CD4-positive, alpha-beta memory T cell (primary cell): ENCODE measurements at places on chromosomes 16 and 17.

- DNase-seq: no peak
These were observed 22.2 kb upstream of the NFATC3 start for GRCh38 chr16:68062910-68063393.

- peak; percentile 26 for DNase-seq
These were observed 646 bp downstream of the KIF22 start for GRCh38 chr16:29790949-29791844.

DNA sequence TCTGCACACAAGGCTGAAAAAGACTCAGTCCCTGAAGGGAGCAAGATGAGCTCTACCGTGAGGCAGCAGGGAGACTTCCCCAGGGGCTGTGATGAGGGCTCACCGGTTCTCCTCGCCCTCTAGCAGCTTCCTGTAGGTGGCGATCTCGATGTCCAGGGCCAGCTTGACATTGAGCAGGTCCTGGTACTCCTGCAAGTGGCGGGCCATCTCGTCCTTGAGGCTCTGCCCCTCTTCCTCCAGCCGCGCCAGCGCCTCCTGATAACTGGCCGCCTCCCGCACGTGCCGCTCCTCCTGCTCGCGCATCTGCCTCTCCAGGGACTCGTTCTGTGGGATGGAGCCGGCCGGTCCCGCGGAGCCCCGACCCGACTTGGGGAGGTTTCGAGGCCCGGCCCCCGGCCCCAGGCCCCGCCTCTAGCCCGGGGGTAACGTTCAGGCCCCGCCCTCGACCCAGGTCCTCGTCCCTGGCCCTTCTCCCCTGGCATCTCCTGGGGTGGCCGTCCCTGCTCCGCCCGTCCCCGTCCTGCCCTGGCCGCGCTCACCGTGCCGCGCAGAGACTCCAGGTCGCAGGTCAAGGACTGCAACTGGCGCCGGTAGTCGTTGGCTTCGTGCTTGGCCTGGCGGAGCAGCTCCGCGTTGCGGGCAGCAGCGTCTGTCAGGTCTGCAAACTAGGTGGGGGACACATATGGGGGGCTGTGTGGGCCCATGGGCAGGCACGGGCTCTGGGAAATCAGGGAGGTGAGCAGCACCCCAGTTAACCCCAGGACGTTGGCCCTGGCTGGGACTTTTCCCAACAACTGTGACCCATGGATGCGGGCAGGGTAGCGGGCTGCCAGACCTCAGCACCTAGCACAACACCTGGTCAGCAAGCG is 3.9 kb downstream of the GFAP start:
- DNase-seq: peak; percentile 43

DNA sequence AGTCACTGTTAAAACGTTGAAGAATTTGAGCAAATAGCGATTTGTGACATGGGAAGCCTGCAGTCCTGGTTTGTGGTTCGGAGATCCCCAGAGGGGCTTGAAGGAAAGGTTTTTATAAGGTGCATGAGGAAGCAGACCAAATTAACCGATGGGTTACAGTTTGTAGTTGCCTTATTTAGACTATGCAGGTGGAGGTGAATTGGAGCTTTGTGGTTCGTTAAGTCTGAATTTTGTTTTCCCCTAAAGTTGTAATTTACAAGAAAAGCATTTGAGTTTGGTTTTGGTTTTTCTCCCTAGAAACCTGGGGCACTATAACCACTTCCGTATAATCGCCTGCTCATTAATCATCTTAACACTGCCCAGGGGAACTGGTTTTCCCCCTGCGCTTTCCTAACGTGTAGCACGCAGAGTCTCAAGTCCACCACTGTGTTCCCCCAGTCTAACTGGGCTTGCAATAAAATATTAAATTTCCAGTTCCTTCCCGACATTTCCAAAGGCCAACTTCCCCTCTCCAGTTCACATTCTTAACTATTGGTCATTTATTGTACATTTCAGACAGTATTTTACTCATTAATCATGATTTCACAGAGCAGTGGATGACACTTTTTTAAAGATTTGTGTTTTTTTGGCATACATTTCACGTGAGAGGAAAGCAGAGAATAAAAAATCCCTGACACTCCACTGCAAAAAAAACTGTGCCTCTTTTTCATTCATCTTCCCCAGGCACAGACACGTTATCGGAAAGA is 932 bp downstream of the ZNF267 start:
- DNase-seq: peak; percentile 19

DNA sequence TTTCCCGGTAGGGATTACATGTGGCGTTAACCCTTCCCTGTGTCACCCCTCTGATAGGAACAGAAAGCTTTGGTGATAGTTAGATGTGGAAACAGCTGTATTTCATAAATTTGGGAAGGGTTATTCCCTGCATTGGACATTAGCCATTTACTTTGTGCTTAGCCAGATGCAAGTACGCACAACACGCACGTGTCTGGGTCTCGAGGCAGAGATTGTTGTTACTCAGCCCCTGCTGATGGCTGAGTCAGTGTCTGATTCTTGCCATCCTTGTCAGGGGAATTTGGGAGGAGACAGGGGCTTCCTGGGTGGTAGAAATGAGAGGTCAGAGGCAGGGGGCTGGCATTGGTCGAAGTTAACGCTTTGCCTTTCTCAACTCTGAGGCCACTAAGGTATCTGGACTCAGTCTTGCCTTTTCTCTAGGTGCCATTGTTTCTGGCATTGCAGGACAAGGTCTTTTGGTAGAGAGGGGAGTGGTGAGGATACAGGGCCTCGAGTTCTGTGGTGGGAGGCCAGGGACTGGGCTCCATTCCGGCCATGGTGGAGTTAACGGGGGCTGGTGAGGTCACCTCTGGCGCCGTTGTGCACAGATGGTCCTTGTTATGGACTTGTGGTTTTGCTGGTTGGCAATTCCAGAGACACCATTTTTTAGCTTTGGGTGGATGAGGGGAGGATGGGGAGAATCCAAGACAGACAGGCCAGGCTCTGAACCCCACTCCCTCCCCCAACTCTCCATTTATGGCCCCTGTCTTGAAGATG is 8.2 kb downstream of the MMP2 start:
- no peak for DNase-seq

DNA sequence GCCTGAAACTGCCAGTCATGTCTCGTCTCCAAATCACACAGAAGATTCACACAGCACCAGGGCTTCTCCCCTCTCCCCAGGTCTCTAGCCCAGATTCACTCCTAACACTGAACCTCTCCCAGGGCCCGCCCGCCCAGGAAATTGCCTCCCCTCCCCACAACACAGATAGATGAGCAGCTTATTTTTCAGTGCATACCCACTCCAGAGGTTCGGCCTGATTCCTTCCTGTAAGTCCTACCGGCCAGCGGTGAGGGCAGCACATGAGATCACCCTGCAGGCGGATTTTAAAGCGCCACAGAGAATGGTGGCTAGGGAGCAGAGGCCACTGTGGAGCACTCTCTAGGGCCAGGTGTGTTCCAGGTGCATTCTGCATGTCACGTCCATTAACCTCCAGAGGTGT is 301.8 kb downstream of the IRF8 start:
- no peak for DNase-seq

DNA sequence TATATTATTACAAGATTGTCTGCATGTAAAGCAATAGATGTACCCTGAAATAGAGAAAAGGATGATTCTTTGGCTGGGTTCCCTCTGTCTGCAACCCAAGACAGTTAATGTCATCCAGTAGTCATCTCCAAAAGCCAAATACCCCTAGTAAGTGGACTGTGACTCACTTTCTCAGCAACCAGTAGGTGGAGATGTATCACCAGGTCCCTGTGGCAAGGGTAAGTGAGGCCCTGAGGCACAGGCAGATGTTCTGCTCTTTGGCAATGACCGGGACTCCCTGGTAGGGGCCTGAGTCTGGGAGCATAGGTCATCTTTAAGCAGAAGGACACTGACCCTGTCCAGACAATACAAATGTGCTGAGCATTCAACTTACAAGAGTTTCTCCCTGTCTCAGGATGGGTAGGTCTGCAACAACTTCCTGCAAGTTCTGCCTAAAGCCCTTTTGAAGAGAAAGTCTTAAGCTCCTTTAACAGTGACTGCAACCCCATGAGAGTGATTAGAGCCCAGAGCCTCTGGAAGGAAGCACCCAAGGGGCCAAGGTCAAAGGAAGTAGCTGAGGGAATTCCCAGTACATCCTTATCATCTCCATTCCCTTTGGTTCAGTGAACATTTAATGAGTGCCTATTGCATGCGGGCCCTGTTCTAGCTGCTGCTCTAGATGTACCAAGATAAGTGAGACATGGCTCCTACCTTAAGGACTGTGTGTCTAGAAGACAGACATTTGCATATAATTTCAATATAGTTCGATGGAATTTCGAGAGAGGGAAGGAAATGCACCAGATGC is 31.9 kb downstream of the PMP22 start:
- no peak for DNase-seq

DNA sequence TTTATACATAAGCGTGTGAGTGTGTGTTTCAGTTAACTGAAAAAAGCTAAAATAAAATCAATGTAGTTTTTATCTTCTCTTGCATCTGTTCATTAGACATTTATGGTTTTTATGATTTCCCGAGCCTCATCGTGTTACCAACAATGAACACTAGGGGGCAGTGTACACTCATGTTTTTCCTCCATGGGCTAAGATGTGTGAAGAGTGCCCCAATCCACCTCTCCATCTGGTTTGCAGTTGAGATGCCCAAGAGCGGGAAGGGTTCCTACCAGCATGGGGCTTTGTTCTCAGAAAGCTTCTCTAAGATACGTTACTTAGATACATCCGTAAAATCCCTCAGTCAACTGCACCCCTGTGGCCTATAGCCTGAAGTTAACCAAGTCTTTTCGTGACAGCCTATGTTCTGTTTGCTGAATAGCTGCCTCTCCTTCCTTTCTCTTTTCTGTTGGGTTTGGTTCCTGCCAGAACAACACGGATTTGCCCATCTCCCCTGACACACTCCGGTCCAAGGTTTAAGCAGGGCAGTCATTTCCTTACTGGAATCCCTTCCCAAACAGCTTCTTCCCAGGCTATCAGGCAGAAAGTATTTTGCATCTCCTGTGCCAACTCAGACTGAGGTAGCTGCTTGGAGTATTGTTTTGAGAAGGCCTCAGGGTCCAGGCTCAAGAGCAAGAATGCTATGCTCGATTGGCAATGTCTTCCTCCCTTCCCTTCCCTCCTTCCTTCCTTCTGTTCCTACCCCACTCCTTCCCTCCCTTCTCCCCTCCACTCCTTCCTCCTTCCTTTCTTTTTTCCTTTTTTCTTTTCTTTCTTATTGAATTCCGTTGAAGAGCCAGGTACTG is 12.9 kb upstream of the ELAC2 start:
- DNase-seq: peak; percentile 48

DNA sequence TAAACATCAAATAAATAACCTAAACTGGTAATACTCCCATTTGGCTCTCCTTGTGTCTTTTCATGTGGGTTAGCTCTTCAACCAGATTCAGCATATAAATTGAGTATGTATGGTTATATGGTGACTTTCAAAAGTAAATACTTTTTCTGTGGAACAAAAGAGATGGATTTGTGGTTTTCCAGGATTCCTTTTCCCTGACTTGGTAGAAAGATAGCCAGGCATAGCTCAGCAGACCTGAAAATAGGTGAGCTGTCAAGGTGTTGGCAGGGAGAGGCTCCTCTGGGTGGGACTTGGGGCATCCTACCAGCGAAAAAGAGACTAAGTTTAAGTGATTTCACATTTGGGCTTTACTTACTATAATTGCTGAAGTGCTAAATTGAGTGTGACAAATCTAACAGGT is 80.3 kb downstream of the FTO start:
- no peak for DNase-seq

DNA sequence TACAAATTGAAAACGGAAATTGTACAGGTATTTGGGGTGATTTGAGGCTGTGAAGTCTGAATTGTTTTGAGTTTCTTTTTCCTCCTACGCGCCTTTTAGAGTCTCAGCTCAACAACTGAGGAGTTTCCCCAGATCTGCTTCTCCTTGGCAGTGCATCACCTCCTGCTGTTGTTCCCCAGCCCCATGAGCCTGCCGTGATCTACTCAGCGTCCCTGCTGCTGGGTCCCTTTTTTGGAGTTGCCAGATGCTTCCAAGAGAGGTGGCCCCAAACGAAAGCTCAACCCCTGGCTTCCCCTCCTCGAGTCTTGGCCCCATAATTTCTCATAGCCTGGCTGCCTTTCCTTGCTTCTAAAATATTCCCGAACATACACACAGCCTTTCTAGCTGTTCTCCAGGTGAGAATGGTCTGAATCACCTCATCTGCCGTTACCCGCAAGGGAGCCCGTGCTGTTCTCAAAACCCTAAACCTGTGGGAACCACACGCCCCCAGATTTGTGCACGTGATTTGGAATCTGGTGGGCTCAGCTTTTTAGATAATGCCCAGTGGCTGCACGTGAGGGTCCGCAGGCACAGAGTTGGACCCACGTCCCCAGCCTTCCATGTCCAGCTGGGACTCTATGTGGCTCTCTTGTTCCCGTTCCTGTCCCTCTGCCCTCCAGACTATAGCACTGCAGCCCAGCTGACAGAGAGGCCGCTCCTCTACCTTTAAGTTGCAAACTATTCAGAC is 179.1 kb upstream of the CHMP6 start:
- DNase-seq: no peak

- DNase-seq: no peak
These were observed 9.0 kb upstream of the MAPK3 start for GRCh38 chr16:30131869-30132475.

- no peak for DNase-seq
These were observed 69.6 kb upstream of the GAS7 start for GRCh38 chr17:10268005-10268404.

DNA sequence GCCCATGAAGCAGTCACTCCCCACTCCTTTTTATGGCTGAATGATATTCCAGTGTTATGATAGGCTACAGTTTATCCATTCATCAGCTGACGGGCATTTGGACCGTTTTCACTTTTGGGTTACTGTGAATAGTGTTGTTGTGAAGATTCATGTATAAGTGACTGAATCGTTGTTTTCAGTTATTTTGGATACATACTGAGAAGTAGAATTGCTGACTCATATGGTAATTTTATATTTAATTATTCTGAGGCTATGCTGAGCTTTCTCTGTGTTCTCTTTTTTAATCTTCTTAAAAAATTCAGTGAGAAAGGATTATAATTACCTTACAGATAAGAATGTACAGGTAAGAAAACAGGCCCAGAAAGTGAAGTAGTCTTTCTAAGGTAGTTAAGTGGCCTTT is 117.9 kb upstream of the MPHOSPH6 start:
- no peak for DNase-seq

GRCh38 chr17:3471599-3471998 is at the start of gene SPATA22:
Gene SPATA22 (minus strand): TSS chr17:3471819. CDS start chr17:3469325, 2,494 bp downstream.
- DNase-seq: no peak

GRCh38 chr17:77281122-77281903 is 140.5 kb downstream of the SEC14L1 start:
- DNase-seq: peak; percentile 71

DNA sequence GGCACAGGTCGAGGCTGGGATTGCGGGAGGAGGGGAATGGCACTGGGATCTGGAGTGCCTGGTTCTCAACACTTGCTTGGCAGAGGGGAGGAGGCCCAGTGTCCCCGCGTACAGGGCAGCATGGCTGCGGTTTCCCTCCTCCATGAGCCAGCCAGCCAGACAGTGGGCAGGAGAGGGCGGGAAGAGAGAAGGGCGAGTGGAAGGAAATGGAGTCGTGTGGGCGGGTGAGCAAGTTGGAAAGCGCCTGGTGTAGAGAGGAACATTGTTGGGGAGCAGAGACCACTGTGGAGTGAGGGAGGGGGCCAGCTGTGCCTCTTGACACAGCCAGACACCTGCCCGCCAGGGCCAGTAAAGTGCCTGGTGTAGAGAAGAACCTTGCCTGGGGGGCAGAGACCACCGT is 130.5 kb downstream of the OR1D5 start:
- DNase-seq: no peak
